CD8-positive, alpha-beta memory T cell (primary cell): ENCODE measurements at places on chromosomes 2 and 18. TPM values are rescaled to one million over a fixed set of nuclear protein-coding genes. Genes with fewer than 3 reads are reported as not detected.

- DNase-seq = no peak
- no peaks in the 10 kb centered on the region for H3K4me1 ChIP-seq
- no peaks in the 10 kb centered on the region for H3K36me3 ChIP-seq
- no peak overlapping the region for H3K27ac ChIP-seq
- H3K4me3 ChIP-seq = no peak overlapping the region
These were observed 132.6 kb downstream of the SEPTIN10 start for GRCh38 chr2:109481196-109481555.

Gene GPD2
- total RNA-seq = 44.3 TPM

DNA sequence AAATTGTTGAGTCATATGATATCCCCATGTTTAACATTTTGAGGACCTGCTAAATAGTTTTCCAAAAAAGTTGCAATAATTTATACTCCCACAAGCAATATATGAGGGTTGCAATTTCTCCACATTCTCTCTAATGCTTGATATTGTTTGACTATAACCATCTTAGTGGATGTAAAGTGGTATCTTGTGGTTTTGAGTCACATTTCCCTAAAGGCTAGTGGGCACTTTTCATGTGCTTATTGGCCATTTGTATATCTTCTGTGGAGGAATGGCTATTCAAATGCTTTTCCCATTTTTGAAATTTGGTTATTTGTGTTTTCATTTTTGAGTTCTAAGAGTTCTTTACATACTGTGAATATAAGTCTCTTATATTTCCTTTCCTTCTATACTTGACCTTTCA lies 82.7 kb downstream of the SCG2 start:
- no peak for DNase-seq
- no peaks in the 10 kb centered on the region for H3K27me3 ChIP-seq
- no peaks in the 10 kb centered on the region for H3K4me1 ChIP-seq

GRCh38 chr2:201854841-201855240 lies 48.5 kb downstream of the CDK15 start:
- H3K27ac ChIP-seq = no peak overlapping the region
- no peak for DNase-seq
- H3K4me1 ChIP-seq = peaks cover 9% of the 10 kb centered on the region
- H3K4me3 ChIP-seq = no peak overlapping the region
- H3K36me3 ChIP-seq = no peaks in the 10 kb centered on the region

DNA sequence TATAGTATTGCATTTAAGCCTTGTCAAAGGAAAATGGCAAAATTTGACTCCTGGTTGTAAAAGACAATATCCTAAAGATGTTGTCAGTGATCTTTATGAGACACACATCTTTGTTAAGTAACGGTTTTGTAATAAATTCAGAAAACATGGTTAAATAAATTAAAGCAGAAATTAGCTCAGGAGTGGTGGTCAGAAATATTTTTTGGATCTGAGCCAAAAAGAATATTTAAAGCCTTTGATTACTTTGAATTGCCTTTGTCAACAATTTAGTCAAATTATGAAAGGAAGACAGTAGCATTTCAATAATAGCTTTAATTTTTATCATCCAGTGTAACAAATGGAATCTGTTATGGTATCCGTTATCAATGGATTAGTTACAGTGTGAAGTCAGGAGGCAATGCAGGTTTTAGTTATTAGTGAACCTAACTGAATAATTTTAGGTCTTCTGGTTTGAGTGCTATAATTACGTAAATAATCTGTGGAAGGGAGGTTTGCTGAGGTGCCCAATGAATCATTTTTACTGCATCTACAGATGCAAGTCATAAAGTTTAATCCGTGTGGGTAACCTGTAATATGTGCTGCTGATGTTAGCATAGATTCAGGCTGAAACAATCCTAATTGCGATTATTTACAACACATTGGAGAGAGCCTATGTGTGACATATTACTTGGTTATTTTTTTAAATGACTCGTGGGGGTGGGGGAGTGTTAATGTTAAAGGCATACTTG lies 42.7 kb downstream of the SMAD4 start:
- peaks cover 23% of the 10 kb centered on the region for H3K36me3 ChIP-seq
- peaks cover 8% of the 10 kb centered on the region for H3K4me1 ChIP-seq
- no peak for DNase-seq
- H3K27ac ChIP-seq = no peak overlapping the region
- H3K4me3 ChIP-seq = no peak overlapping the region

GRCh38 chr18:25805323-25805722 lies 285.1 kb downstream of the SS18 start:
- no peak overlapping the region for H3K4me3 ChIP-seq
- DNase-seq = no peak
- no peak overlapping the region for H3K27ac ChIP-seq
- H3K4me1 ChIP-seq = no peaks in the 10 kb centered on the region
- H3K27me3 ChIP-seq = no peaks in the 10 kb centered on the region
- H3K36me3 ChIP-seq = no peaks in the 10 kb centered on the region
